ENCODE measurements at places on chromosomes 2 and 18.

DNA sequence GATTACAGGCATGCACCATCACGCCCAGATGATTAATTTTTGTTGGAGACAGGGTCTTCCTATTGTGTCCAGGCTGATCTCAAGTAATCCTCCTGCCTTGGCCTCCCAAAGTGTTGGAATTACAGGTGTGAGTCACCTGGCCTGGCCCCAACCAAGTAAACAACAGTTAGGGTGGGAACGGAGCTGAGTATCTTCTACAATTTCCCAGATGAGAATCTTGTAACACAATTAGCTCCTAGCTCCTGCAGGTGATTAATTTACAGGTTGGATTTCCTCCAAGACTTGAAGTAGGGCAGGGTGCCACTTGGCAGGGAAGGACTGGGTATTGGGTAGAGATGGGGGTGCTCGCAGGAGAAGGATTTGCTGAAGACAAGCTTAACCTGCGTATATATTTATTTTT lies 17.8 kb downstream of the NLRC4 start:
- no peak for DNase-seq

DNA sequence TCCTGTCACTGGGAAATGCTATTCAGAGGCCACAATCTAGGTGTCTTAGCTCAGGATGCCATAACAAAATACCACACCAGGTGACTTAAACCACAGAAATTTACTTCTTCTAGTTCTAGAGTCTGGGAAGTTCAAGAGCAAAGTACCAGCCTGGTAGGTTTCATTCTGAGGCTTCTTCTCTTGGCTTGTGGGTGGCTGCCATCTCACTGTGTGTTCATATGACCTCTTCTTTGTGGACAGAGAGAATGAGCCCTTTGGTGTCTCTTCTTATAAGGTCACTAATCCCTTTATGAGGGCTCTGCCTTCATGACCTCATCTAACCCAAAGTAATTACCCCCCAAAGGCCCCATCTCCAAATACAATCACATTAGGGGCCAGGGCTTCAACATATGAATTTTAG lies 57.3 kb downstream of the RHOB start:
- DNase-seq = no peak

GRCh38 chr18:26763446-26764110 lies 101.9 kb downstream of the AQP4 start:
- no peak for DNase-seq

GRCh38 chr2:149926149-149926548 lies 338.6 kb upstream of the MMADHC start:
- no peak for DNase-seq

GRCh38 chr2:154911729-154912128 lies 213.2 kb downstream of the KCNJ3 start:
- no peak for DNase-seq

DNA sequence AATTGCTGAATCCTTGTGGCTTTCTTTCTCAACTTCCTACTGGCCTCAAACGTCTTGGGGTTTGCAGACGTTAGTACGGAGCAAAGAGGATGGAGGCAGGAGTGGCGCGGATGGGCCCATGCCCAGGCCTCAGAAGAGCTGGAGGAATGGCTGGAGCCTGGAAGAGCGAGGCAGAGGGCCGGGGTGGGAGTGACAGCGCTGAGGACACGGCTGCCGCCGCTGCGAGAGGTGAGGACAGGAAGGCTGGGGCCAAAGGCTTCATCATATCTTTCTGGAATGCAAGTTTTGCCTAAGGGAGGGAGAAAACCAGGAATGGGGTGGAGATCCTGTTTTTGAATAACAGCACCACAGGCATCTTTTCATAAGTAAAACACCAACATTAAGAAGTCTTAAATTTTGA lies 178.5 kb upstream of the SESTD1 start:
- DNase-seq = no peak

DNA sequence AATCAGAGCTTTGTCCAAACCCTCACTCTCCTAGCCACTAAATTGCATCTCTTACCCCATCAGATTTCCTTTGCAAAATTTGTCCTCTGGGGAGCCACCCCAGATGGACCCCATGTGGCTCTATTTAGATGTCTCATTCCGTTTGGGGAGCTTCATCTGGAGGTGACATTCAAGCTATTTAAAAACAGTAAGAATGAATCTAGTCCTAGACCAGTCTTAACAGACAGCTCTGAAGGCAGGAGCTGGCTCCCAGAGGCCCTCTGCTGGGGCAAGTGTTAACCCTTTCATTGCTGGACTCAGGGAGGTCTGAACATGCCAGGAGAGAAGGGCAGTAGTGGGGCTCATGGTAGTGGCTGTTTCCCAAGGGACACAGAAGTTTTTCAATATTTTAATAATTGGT lies 59.2 kb downstream of the RPL37A start:
- no peak for DNase-seq

- no peak for DNase-seq
Measured at GRCh38 chr2:104337869-104338268, 516.0 kb upstream of the POU3F3 start.

DNA sequence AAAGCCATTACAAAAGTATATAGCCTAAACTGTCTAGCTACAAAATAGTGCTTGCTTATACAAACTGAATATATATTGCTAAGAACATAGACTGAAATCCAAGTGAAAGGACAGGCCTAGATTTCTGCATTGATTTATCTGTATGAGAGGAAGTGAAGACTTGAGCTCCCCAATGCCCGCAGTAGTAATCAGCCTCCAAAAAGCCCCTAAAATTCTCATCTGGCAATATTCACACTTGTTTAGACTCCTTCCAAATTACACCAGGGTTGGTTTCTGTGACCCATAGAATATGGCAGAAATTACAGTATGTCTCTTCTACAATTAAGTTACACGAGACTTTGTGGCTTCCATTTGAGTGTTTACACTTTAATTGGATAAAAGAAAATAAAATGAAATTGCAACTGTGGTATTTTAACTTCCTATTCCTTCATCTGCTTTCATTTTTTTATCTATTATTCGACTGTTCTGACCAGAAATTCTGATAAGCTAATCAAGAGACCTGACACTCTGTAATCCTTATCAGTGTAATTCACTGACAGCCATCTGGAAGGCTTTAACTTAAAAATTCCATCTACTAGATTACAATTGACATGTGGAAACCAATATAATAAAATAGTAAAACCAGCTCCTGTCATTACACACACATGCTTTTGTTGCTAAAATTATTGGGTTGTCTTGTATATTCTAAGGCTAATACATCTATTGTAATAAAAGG lies 21.1 kb downstream of the ABCB11 start:
- no peak for DNase-seq

All from NK-92 treated with Interleukin-12 subunit alpha and Interleukin-12 subunit beta, amount 100 ng/mL, for 24 hours (cell line).